ENCODE measurements at places on chromosomes 5 and 9.

GRCh38 chr5:445591-445990 is 2.6 kb downstream of the EXOC3 start:
- DNase-seq = no peak

DNA sequence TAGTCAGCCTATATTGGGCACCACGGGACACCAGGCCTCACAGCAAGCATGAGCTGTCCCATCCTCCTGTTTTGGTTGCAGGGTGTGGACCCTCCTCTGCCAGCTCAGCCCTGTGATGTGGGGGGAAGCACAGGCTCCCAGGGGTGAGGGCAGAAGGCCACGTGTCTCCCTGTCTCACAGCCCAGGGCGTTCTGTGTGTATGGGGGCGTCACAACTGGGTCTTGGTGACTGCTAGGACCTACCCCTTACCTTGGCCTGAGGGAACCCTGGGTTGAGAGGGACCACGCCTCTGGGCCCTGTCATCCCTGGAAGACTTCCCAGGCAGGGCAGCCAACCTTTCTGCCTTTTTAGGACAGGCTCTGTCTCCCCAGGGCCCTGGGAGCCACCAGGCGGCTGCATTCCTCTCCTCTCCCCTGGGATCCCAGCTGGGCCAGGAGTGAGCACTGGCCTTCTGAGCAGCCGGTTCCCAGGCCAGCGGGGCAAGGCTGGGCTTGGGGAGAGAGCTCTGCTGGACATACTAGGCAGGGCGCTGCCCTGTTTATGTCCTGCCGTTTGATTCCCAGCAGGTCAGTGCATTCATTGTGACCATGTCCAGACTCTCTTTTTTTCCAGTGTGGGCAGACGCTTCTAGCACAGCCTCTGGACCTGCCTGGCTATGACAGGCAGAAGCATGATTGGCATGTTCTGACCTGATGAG is 97.4 kb downstream of the DAB2IP start:
- no peak for DNase-seq

GRCh38 chr9:132163457-132163875 is 1.6 kb downstream of the NTNG2 start:
- DNase-seq = no peak

DNA sequence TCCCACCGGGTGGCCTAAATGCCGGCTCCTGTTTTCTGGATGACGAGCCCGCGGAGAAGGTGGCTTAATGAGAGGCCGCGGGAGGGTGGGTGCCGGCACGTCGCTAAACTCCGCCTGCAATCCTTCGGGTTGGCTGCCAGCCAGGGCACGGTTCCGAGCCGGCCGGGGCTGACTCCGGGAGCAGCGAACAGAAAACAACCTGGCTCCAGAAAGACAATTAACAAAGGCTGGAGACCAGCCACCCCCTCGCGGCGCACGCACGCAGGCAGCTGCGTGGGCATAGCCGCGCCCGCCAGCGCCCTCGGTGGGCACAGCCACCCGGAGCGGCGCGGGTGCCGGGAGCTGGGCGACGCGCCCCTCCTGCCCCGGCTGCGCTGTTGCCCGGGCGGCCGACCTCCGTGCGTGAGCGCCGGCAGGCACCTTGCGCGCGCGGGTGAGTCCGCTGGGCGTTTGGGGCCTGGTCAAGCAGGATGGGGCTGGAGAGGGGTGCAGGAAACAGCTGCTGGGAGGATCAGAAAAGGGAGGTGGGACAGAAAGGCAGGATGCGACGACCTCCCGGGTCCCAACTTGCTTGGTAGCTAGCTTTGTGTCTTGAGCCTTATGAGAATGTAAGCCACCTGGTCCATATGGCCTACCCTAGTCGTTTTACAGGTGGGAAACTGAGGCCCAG is at the start of gene ARHGEF37:
Gene ARHGEF37, plus strand, starts transcription at position 307 of the 670 bp plus-strand sequence. CDS start 16,272 bp downstream, outside the sequence.
- DNase-seq = peak; percentile 53

- DNase-seq = no peak
Measured at GRCh38 chr9:69965416-69966145, 78.1 kb upstream of the MAMDC2 start.

- DNase-seq = peak; percentile 75
Measured at GRCh38 chr5:177494346-177495195, 2.8 kb downstream of the PDLIM7 start.

- DNase-seq = no peak
Measured at GRCh38 chr5:78638423-78638822, 10.1 kb downstream of the LHFPL2 start.

DNA sequence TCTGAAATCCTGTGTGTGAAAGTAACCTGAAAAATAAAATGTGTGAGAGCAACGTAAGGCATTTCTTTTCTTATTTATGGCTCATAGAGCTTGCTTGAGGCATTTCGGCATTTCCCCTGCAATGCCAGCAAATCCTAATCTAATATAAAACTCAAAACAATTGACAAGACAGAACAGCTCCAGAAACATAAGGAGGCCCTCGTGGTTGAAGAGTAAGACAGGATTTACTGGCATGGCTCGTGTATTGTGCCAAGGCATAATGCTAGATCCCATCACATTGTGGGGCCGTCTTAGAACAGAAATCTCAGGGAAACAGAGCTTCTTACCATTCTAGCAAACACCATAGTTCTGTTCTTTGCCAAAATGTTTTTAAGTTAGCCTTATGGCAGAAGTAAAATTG is 166.2 kb downstream of the NTRK2 start:
- no peak for DNase-seq

- no peak for DNase-seq
Measured at GRCh38 chr5:71836559-71837112, 117.6 kb downstream of the CARTPT start.

DNA sequence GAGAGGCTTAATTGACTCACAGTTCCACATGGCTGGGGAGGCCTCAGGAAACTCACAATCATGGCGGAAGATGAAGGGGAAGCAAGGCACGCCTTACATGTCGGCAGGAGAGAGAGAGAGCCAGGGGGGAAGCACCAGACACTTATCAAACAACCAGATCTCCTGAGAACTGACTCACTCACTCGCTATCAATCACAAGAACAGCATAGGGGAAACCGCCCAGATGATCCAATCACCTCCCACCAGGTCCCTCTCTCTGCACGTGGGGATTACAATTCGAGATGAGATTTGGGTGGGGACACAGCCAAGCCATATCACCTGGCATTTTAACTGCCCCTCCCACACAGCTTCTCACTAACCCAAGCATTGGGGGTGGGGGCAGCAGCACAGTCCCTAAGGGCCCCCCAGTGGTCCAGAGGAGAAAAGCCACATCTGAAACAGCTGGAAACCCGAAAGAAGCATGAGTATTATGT is 76.1 kb upstream of the ASS1 start:
- no peak for DNase-seq

Measured in WTC11 (cell line).